ENCODE measurements at places on chromosomes 16 and 17.

GRCh38 chr16:79437764-79438751 is 162.5 kb downstream of the MAF start:
- peak; percentile 22 for DNase-seq

DNA sequence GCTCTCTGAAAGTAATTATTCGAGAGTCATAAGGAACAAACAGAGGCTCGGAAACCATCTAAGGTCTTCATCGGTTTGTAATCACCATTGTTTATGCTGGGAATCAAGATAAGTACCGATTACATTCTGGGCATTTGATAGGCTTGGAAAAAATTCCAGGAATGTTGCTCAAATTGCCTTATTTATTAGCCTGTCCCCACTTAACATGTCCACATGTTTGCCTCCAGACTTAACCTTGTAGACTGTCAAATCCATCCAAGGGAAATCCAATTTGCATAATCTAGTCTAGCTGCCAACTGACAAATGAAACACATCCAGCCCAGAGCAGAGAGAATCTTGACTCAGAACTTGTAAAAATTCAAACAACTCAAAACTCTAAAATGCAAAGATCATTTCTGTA is 51.3 kb upstream of the TMC5 start:
- DNase-seq = no peak

DNA sequence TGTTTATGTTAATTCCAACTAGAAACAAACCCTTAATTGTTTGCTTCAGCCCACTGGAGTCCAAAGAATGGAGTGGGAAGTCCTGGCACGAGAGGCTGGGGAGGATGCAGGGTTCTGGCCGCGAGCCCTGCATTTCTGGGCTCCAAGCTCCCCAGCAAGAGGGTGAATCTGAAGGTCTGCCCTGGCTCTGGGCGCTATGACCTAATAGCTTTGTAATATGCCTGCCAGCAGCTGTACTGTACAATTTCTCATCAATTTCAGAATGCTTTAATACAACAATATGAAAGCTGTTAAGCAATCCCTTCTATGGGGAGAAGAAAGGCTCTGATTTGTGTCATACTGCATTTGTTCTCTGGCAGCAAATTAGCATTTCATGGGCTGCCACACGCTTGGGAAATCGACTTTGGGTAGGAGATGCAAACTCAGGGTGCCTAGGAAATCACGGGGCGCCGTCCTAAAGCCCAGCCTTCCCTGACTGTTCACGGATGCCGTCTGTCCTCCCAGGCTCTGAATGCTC is 43.8 kb downstream of the NDEL1 start:
- DNase-seq = no peak

DNA sequence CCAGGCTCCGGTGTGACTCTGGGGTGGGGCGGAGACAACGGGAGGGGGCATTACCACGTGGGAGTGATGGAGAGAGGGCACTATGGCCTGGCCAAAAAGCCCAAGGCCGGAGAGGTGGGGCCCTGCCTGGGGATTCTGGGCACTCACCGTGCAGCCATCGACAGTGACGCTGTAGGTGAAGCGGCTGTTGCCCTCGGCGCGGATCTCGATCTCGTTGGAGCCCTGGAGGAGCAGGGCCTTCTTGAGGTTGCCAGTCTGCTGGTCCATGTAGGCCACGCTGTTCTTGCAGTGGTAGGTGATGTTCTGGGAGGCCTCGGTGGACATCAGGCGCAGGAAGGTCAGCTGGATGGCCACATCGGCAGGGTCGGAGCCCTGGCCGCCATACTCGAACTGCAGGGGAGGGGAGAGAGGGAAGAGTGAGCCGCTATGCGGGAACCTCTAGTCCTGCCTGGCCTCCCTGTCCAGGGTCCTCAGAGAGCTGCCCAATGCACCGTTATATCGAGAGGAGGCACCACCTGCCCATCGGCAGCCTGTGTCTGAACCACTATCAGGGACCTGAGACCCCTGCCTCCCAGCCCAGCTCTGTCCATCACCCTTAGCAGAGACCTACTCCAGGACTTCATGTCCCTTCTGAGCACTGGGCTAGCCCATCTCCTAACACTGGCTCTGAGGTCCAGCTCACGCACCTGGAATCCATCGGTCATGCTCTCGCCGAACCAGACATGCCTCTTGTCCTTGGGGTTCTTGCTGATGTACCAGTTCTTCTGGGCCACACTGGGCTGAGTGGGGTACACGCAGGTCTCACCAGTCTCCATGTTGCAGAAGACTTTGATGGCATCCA is 15.6 kb downstream of the COL1A1 start:
- DNase-seq = no peak

- DNase-seq = no peak
These were observed 47.9 kb downstream of the DNAH17 start for GRCh38 chr17:78529251-78529650.

DNA sequence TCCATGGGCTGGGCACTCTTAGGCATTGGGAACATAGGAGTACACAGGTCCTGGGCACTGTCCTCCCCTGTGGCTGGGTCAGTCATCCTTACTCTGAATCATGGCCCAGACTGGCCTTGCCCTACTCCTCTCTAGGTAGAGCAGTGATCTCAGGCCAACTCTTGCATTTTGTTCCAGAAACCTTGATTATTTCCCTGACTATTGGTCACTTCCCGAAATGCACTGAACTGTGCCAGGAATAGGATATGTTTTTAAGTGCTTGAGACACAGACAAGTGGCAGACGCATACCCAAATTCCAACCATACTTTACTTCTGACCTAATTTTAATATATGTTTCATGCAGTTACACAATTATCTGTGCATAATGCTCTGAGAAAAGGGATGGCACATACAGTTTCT is 10.3 kb downstream of the KRABD2 start:
- DNase-seq = no peak

DNA sequence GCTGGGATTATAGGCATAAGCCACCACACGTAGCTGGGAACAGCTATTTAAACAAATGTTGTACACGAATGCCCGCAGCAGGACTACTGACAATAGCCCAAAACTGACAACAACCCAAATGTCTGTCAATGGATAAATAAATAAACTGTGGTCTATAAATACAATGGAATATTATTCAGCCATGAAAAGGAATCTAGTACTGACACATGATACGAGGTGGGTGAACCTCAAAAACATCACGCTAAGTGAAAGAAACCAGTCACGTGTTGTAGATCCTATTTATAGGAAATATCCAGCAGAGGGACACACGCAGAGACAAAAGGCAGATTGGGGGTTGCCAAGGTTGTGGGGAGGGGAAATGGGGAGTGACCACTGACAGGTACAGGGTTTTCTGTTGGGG is 390.0 kb upstream of the TNRC6C start:
- no peak for DNase-seq

DNA sequence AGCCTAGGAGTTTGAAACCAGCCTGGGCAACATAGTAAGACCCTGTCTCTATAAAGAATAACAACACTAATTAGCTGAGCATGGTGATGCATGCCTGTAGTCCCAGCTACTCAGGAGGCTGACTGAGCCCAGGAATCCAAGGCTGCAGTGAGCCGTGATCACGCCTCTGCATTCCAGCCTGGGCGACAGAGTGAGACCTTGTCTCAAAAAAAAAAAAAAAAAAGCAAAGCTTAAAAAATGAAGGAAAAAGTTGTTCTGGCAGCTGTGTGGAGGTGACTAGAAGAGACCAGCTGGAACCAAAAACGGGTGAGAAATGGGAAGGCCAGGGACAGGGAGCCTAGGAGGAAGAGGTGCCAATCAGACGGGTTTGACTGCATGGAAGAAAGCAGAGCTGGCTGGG is 4.2 kb downstream of the BCL7C start:
- DNase-seq = no peak

All from cerebellar nuclear complex (tissue), 1 donor.